ENCODE measurements at places on chromosomes 3 and 15.

- DNase-seq, result no peak
Observed at GRCh38 chr3:193010191-193010590, 92.5 kb upstream of the MB21D2 start.

DNA sequence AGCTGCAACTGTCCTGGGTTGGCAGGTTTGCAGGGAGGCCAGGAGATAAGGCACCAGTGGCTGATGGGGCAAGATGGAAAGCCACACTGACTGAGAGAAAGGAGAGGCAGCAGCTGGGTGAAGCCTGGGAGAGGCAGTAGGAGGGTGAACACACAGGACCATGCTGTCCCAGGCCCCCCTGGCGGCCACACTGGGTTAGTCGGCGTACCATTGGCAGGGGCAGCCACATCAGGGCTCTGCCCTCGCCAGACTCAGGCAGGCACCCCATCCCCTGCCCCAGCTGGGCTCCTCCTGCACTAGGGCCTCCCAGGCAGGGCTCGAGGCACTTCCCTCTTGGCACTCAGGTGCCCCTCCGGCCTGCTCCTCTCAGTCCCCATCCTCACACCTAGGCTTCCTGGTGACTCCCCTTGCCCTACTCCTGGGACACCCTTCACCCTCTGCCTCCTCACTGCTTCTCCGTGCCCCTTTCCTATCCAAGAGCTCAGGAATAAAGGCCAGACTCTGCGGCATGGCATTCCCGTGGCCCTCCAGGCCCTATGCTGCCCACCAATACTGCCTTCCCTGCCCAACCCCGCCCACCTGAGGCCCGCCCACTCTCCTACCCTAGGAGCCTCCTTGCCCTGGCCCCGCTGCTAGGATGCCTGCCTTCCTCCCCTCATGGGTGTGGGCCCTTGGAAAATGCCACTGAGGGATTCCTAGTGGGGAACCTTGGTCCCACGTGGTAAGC, 28.7 kb upstream of the DUSP7 start:
- DNase-seq, result no peak

GRCh38 chr3:10524270-10524669, 18.9 kb upstream of the ATP2B2 start:
- DNase-seq, result no peak

- no peak for DNase-seq
Observed at GRCh38 chr15:29857221-29857789, 35.0 kb upstream of the TJP1 start.

DNA sequence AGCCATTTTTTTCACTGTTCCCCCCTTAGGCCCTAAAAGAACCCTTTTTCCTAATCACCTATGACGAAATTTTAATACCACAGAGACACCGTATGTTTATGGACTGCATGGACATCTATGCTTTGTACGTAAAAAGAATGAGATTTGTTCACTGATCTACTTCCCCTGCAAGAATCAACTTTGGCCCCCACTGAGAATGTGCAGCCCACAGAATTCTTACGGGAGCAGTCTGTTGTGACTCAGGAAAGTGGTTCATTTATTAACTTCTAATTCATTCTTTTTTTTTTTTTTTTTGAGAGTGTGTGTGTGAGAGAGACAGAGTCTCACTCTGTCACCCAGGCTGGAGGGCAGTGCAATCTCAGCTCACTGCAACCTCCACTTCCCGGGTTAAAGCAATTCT, 17.6 kb downstream of the EIF4E3 start:
- DNase-seq, result no peak

- no peak for DNase-seq
Observed at GRCh38 chr15:46815240-46815639, 902.1 kb upstream of the SEMA6D start.

GRCh38 chr3:133115176-133115575, 77.0 kb downstream of the TMEM108 start:
- DNase-seq, result no peak

DNA sequence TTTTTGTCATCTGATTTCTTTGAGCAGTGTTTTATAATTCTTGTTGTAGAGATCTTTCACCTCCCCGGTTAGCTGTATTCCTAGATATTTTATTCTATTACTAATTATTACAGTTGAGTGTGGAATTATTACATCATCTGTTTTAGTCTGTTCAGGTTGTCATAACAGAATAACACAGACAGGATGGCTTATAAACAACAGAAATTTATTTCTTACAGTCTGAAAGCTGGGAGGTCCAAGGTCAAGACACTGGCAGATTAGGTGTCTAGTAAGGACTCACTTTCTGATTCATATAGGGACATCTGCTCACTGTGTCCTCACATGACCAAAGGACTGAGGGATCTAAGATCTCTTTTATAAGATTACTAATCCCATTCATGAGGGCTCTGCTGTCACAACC, 121.3 kb upstream of the THBS1 start:
- no peak for DNase-seq

DNA sequence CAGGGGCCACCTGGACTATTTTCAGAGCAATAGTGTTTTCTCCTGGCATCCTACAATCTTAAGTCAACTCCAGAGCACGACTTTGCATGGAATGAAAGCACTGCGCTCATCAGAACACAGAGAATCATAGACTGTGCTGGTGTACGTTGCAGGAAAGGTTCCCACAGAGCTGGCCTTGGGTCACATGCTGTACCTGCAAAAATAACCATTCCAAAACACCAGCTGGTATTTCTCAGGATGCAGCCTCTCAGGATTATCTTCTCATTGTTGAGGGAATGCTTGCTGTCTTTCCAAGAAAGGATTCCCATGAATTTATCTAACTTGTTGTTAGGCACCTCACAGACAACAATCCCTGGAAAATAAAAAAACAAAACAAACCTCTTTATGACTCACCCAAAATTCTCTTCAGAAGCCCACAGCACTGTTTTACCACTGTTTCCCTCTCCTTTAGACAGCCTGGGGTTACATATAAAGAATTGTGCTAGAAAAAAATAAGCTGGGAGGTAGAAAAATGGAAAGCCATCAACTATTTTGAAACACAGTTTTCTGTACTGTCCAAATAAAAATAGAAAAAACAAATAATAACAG, 131.7 kb downstream of the ATP8B4 start:
- DNase-seq, result no peak

- no peak for DNase-seq
Observed at GRCh38 chr15:76932135-76932966, 802 bp downstream of the RCN2 start.

DNA sequence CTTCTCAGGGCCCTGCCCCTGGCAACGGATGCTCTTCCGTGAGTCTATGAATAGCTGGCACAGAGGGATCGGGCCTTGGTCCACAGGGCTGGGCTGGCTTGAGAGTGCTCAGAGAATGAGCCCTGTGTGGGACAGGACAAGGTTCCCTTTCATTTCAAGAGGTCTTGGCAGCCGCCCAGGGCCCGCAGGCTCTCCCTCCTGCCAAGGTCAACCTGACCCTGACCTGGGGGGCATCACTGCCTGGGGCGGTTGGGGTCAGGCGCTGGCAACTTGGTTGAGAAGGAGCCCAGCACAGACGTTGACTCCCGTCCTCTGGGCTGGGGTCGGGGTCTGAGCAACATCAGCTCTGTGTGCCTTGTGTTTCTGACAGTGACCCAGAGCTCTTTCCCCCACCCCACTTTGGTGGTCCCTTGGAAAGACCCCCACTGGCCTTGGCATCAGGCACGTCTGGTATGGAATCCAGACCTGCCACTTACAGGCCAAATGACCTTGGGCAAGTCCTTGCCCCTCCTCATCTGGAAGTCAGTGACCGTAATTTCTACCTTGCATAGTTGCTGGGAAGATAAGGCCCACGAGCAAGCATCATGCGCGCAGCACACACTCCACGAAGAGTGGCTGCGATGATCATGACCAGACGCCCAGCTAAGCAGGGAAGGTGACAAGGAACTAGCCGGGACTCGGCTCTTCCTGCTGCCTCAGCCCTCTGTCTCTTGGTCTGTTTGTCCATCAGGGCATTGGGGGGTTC, 36.4 kb downstream of the EPHB3 start:
- no peak for DNase-seq

DNA sequence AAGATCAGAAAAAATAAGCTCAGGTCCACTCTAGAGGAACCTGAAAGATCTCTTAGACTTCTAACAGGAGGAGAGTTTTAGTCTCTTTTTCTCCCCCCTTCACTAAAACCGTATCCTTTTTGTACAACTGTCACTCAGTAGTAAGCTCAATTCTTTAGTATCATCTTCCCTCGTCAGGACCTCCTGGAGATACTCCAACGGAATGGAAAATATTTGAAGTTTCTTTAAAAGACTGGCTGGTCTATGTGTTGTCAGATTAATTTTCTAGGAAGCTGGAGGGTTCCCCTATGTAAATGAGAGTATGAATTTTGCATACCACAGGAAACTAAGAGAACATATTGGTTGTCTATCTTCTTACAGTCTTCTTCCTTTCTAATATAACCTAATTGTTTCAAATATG, 747.7 kb upstream of the CBLB start:
- no peak for DNase-seq

DNA sequence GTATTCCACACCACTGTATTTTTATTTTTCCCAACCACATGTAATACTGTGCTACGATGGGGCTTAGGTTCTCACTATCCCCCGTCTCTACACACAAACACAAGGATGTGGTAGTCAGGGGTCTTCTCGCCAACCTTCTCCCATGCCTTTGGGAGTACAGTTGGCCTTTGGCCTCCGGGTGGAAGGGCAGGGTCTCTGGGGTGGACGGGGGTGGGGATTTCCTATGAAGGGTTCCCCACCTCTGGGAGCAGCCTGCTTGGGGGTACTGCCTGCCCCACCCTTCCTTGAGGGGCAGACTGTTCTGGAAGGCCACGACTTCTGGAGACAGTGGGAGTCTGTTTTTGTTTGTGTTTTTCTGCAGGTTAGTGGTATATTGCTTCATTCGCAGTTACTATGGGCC, 21.3 kb upstream of the RAD18 start:
- DNase-seq, result no peak

- DNase-seq, result no peak
Observed at GRCh38 chr3:60841355-60841754, 409.9 kb downstream of the FHIT start.

DNA sequence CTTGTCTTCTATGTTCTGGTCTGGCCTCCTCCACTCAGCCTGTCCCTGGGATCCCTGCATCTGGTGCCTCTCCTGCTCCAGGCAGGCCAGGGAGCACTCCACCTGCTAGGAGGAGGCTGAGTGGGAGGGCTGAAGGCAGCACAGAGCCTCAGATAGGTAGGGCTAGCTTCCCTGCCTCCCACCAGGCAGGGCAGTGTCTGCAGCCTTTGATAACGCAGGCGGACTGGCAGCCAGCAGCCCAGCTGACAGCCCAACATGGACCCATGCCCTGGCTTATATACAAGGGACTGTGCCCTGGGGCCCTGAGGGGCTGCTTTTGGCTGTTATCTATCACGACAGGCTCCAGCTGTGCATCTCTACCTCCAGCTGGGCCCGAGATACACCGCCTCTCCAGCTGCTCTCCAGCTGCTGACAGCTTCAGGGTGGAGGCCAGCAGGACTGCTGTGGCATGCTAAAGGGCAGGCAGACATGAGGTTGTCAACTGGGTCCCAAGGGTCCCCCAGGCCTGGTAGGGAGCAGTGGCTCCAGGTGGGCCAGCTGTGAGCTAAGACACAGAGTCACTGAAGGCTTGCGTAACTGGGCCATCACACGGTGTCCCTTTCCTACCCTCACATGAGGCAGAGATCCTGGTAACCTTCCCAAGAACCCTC, 5.2 kb upstream of the CLK3 start:
- DNase-seq, result no peak

GRCh38 chr3:167305340-167305890, 74.7 kb downstream of the ZBBX start:
- no peak for DNase-seq

GRCh38 chr15:44603126-44603525, 60.3 kb downstream of the SPG11 start:
- no peak for DNase-seq

GRCh38 chr15:32029862-32030781, at the start of gene CHRNA7:
TSS of gene CHRNA7 (plus strand) at chr15:32030515. CDS start at chr15:32030595, 80 bp downstream.
- DNase-seq, result no peak

DNA sequence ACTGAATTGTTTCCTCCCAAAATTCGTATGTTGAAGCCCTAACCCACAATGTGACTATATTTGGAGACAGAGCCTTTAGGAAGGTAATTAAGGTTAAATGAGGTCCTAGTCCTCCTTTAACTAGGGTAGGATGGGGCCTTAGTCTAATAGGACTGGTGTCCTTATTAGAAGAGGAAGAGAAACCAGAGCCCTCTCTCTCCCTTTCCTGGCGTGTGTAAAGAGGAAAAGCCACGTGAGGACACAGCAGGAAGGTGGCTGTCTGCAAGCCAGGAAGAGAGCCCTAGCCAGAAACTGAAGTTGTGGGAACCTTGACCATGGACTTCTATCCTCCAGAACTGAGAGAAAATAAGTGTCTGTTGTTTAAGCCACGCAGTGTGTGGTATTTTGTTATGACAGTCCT, 94.3 kb downstream of the OXNAD1 start:
- no peak for DNase-seq

- DNase-seq, result no peak
Observed at GRCh38 chr3:130576375-130577266, 59.6 kb downstream of the COL6A6 start.

GRCh38 chr3:194101592-194102432, 34.1 kb upstream of the HES1 start:
- no peak for DNase-seq

DNA sequence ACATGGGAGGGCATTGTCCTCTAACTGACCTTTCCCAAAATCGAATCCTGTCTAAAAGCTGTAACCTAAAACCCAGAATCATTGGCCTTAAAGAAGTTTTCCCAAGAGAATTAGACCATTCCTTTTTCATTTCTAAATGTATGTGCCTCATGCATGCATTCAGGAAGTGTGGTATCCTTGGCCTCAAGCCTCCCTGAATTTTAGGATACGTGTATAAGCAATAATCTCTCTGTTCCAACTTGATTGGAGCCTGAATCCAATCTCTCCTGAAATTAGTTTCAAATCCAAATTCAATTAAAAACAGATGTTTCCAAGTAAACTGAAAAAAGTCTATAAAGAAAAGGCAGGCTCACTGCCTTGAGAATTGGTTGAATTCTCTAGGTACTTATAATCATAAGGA, 86.0 kb upstream of the VEPH1 start:
- DNase-seq, result no peak

- DNase-seq, result no peak
Observed at GRCh38 chr3:135127946-135128470, 332.9 kb downstream of the EPHB1 start.

- no peak for DNase-seq
Observed at GRCh38 chr15:35690698-35691116, 144.7 kb upstream of the DPH6 start.

DNA sequence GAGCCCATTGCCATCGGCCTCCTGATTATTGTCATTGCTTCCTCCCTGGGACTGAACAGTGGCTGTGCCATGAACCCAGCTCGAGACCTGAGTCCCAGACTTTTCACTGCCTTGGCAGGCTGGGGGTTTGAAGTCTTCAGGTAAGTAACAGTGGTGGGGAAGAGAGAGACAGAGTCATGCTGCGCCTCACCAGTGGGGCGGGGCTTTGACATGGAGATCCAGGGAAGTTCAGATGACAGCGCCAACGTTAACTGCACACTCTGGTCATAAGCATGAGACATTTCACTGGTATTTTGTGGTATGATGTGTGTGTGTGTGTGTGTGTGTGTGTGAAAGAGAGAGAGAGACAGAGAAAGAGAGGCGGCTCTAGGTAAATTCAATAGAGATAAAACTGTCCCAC, 41.0 kb downstream of the AQP9 start:
- DNase-seq, result no peak

GRCh38 chr3:134939978-134940377, 144.9 kb downstream of the EPHB1 start:
- no peak for DNase-seq
